ENCODE measurements at places on chromosomes 1 and 21. TPM values are rescaled to one million over a fixed set of nuclear protein-coding genes. Genes with fewer than 3 reads are reported as not detected.
A peak's percentile ranks its signal among the peaks of the same experiment; 100 is the strongest.

- peak; percentile 45 for DNase-seq
Observed at GRCh38 chr1:234597894-234598293, 12.1 kb downstream of the IRF2BP2 start.

DNA sequence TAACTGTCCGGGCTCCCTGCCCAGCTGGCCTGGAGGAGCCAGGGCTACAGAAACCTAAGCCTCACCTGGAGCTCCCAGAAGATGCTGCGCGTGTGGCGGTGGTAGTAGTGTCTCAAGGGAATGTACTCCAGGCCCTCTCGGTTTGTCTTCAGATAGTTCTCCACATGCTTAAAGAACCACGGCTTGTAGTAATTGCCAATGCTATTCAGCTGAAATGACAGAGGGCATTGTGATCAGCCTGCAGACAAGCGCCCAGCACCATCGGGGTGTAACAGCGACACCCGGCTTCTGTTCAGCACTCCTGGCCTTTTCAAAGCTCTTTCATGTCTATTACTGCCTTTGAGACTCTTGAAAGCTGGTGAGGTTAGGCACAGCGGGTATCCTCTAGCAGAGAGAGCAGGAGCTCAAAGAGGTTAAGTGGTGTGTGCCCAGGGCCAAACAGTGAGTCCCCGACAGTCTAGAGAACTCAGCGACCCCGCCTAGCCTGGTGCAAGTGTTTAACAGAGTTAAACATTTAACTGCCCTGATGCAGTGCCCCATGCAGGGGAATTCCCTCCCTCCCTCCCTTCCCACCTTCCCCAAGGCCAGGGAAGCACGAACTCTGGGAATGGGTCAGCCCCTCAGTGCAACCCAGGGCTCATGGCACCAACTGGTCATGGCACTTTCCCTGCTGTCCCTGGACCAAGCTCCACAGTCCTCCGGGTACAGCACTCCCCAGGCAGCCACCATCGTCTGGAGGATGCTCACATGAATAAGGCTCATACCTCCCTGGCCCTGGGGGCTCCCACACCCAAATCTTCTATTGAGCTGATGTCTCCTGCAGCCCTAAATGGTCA is 21.5 kb downstream of the DHCR24 start:
- no peak for DNase-seq

DNA sequence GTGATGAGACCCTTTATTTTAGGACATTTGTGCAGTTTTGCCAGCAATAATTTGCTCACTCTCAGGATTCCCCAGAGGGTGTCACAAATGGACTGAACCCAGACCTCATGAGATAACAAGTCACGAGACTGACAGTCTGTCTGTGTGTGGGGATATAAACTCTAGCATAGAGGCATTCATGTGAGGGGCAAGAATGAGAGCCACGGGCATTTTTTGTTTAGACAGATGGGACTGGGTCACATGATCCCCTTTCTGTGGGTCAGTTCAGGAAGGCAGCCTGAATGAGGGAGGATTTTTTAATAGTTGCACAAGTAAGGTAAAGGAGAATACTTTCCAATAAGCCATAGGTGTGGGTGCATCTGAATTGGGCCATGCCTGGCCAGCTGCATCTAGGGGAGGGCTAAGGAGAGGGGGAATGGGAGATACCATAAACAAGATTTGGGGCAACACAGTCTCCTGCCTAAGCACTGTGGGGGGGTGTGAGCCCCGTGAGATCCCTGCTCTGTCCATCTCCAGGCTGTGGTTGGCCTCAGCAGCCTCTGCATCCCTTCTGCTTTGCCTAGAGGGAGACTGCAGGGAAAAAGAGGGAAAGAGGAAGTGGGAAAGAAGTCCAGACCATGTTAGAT is 66.6 kb downstream of the NAV1 start:
- DNase-seq = no peak

GRCh38 chr1:167611983-167612382 is 18.0 kb upstream of the RCSD1 start:
- DNase-seq = no peak

DHRS3 gene
- 91.0 TPM for total RNA-seq

DNA sequence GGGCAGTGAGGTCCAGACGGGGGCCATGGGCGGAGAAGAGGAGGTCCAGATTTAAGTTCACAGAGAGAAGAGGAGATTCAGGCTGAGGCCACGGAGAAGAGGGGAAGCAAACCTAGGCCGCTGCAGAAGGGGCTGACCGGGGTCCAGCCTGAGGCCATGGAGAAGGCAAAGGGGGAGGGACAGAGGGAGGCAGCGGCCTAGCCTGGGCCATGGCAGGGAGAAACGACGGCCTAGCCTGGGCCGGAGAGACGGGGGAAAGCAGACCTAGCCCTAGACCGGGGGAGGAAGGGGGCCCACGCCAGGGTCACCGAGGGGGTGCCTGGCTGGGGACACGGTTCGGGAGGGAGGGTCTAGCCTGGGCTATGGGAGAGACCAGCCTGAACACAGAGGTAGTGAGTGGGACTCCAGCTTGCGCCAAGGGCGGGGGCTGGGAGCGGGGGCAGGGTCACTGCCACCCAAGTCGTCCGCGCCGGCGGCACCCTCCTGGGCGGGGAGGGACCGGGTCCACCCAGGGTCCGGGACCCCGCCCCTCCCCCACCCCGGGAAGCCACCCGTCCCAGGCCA is 459 bp downstream of the CAPZB start:
- DNase-seq = no peak

DNA sequence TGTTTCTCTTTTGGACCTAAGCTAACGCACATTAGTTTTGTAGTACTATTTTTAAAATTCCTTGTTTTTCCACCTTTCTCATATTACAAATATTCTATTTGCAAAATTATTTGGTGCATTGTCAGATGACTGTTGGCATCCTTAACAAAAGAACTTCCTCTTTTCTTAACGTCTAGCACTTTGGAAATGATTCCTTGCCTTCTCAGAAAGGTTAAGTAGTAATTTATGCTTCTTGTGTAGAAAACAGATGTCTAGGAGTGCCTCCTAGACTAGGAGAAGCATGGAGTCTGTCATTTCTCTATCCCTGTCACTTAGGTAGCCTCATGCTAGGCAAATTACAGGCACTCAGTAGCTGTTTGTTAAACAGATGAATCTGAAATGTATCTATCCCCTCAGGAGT is 64.4 kb downstream of the HSPA13 start:
- no peak for DNase-seq

AGBL4 gene
- total RNA-seq = not detected

- no peak for DNase-seq
Observed at GRCh38 chr1:109547463-109548320, 723 bp upstream of the GNAI3 start.

GRCh38 chr1:110159168-110159567 is 8.9 kb downstream of the SLC6A17 start:
- DNase-seq = no peak

DNA sequence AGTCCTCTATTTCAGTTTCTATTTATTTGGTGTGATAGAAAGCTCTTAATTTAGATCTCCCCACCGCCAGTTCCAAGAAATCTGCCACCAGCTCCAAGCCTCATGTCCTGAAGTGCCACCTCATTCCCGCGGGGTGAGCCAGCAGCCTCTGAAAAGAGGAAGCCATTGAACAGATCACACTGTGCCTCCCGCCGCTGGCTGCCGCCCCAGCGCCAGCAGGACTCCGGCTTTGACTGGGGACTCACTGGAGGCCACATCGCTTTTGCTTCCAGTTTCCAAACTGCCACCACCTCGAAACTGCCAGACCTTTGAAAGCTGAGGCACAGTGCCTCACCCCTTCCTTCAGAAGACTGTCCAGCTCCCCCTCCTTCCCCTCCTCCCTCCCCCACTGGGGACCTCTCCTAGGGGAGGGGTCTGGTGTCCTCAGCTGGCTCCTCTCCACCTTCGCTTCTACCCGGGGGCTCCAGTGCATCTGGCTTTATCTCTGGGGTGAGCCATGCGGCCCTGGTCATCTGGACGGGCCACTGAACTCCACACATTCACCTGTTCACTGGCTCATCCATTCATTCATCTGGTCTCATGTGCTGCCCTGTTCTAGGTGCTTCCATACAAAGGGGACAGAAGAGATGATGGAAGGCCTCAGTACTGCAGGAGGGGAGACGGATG is 58.9 kb downstream of the VPS26C start:
- DNase-seq = no peak

DNA sequence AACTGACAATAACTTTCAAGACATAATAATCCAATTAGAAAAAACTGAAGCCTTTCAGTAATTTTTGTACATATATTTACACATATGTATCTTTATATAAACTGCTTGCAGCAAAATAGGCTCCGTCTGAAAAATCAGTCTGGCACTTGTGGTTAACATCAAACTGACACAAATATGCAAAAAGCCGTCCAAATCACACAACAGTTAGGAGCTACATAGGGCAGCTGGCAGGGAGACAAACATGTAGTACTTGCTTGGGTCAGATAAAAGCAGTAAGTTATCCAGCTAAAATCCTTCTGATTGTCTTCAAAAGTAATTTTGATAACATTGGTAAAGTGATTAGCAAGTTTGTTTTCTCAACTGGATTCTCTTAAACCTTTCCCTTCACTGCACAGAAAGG is 14.7 kb upstream of the GUCA2A start:
- DNase-seq = no peak

C1orf141 gene
- total RNA-seq = not detected

- no peak for DNase-seq
Observed at GRCh38 chr1:54835131-54835898, 34.2 kb upstream of the TTC22 start.

DNA sequence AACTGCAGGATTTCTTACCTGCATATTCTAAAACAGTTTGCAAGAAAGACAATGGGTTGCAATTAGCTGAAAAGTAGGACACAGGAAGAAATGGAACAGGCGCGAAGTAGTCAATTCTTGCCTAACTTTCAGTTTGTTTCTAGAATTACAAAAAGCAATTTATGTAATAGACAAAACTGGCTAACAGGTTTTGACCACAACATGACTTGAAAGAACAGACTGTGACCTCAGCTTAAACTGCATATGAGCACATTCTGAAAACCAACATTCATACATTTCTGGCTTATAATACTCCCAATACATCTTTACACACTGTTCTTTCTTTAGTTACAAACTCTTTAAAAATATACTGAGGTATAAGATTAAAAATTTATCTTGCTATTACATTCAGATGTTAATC is 405.9 kb upstream of the B3GALT2 start:
- DNase-seq = no peak

MANEAL gene
- total RNA-seq = 1.1 TPM

FAM177B gene
- total RNA-seq = 1.4 TPM

DNA sequence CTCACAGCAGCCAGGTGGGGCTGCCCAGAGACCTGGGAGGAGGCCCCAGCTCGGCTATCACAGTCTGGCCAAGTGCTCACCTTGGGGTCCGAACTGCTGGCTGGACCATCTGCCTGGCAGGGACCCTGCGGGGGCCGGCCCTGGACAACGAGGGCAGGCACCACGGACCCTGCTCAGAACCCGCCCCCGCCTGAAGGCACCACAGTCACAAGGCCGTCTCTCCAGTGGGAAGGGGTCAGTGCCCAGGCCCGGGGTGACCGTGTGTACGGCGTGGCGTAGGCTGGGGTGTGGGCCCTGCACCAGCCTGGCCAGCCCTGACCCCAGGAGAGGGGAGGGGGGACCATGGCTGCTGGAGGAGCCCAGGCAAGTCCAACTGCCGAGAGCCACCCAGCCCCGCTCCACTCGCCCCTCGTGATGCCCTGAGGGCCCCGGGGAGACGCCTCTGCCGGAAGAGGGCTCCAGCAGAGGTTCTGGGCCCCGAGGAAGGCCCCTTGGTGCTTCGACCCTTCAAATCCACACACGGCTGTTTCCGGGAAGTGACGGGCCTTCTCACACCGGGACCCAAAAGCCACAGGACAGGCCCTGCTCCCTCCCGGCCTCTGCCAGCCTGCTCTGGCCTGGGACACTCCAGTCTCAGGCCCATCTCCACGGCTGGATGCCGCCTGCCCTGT is 11.2 kb upstream of the RNF223 start:
- DNase-seq = no peak

NBPF20 gene
- 3.8 TPM for total RNA-seq

GRCh38 chr1:147545133-147545532 is 3.8 kb downstream of the BCL9 start:
- DNase-seq = peak; percentile 94

DNA sequence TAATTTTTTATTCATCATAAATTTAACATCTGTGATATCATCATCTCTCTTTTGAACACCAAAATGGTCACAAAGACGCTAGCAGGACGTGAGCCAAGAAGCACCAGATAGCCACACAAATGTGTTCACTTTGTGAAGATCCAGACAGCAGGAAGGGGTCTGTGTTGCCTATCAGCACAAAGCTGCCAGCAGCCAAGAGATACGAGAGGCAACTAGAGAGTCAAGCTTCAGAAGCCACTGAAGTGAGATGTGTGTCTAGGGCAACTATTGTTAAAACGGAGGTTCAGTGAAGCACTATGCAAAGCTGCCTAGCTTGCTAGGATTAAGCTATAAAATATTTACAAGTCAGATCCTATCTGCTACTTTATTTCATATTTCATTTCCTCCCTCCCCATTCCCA is 45.3 kb downstream of the NDC1 start:
- no peak for DNase-seq

DNA sequence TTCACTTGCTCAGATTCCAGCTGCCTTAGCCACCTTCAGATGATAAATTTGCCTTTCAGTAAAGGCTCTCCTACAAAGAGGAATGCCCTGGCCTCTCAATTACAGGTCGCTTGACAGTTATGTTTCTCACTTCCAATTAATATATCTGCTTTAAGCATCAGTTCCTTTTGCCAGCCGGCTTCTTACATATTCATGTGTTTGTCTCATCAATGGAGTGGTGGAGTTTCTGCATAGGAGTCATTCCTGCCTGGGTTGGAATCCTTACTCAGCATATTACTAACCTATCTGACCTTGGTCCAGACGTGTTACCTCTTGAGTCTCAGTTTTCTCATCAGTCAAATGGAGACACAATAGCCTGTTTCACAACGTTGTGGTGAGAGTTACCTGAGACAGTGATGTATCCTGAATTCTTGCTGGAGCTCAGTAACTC is 9.4 kb upstream of the SESN2 start:
- DNase-seq = no peak

DNA sequence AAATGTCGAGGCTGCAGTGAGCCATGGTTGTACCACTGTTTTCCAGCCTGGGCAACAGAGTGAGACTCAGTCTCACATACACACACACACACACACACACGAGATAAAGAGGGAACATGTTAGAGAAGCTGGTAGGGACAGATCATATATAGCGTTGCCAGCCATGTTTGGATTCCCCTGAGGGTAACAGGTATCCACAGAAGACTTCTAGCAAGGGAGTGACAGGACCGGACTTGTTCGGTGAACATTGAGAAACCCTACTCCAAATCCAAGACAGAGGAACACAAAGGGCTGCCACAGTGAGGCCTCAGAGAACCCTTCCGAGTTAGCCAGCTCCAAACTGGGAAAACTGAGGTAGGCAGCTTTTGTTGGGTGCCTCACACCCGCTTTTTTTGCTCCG is 3.7 kb upstream of the SARS1 start:
- DNase-seq = no peak
